ENCODE measurements at places on chromosomes 1 and 21. TPM values are rescaled to one million over a fixed set of nuclear protein-coding genes. Genes with fewer than 3 reads are reported as not detected.

LYPD8 gene
- 700 TPM for total RNA-seq

ASPM gene
- total RNA-seq: 10.9 TPM

TMPRSS2 gene
- total RNA-seq: 283 TPM

TPTE gene
- not detected for total RNA-seq

REN gene
- not detected for total RNA-seq

PRKCZ gene
- 80.2 TPM for total RNA-seq

MAP1LC3C gene
- not detected for total RNA-seq

DNA sequence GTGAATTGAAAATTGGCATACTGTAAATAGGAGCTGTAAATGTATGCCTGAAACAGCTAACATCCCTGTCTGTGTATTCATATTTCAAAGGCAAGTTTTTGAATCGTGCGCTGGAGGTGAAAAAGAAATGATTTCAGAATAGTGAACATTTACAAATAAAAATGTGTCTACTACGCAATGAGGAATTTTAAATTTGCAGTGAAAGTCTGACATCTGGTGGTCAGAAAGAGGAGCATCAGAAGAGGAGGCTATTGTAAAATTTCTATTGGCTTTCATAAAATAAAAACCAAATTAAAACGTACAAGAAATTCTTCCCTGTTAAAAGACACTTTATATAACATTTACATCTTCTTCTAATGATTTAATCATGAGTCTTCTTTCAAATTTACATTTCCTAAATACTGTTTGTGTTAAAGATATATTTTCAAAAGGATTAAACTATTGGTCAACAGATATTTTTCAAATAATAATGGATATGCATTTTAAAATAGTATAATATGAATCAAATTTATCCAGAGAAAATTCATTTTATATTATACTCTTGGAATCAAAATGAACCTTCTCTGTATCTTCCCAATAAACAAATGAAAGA, 113.7 kb upstream of the RRP15 start:
- DNase-seq: no peak

DNA sequence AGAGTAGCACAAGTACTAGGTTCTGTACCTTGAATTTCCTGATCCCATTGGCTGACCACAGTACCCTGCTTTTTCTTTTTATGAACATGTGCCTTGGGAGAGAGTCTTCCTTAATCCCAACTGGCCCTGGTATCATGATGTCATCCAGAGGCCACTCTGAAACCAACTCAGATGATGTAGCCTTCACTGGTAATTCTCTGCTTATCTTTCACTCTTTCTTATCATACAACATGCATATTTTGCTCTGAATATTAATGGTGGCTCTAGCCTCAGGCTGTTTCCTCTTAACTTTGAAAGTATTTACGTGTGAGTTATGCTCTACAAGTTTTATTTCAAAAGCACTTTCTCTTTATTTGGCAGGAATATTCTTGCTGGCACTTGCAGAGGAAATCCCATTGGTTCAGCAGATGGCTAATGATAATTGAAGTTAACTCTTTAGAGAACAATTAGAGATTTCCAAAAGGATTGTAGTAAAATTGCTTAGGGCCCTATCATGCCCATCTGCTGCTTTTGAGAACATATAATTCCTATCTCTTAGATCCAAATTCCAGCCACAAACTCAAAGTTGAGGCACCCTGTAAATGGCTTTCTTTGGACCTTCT, 86.1 kb downstream of the PTGER3 start:
- no peak for DNase-seq

GRCh38 chr1:201264554-201264953, 18.8 kb upstream of the PKP1 start:
- DNase-seq: no peak

- DNase-seq: peak; percentile 47
These were observed 431 bp downstream of the ARPC5 start for GRCh38 chr1:183635099-183635605.

GRCh38 chr1:186175588-186175987, 199.5 kb downstream of the TPR start:
- no peak for DNase-seq

DNA sequence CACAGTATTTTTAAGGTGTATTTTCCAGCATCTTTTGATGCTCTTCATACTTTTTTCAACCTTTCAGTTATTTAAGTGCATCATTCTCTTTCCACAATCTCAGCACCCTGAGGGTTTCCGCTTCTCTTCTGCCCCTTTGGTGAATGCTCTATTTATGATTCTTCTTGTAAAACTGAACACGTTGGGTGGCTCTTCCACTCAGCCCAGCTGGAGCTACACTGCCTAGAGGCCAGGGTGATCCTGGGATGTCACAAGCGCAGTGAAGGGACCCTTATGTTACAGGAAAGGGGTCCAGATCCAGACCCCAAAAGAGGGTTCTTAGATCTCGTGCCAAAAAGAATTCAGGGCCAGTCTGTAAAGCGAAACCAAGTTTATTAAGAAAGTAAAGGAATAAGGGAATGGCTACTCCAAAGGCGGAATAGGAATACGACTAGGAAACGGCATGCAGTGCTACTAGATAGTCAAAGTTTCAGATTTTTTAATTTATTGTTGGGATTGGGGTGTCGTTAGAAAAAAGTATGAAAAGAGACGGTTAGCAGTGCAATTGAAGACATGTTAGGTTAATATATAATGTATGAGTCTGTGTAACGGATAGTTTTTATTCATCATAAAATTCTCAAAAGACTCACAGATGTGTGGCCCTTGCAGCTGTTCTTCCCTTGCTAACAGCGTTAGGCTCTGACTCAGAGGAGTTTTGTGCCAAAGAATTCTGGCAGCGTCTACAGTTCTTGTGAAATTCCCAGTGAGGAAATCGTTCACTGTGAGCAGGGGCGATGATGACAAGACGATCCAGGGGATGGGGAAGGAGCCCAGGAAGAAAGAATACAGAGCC, 14.4 kb upstream of the ERVH48-1 start:
- DNase-seq: no peak

DNA sequence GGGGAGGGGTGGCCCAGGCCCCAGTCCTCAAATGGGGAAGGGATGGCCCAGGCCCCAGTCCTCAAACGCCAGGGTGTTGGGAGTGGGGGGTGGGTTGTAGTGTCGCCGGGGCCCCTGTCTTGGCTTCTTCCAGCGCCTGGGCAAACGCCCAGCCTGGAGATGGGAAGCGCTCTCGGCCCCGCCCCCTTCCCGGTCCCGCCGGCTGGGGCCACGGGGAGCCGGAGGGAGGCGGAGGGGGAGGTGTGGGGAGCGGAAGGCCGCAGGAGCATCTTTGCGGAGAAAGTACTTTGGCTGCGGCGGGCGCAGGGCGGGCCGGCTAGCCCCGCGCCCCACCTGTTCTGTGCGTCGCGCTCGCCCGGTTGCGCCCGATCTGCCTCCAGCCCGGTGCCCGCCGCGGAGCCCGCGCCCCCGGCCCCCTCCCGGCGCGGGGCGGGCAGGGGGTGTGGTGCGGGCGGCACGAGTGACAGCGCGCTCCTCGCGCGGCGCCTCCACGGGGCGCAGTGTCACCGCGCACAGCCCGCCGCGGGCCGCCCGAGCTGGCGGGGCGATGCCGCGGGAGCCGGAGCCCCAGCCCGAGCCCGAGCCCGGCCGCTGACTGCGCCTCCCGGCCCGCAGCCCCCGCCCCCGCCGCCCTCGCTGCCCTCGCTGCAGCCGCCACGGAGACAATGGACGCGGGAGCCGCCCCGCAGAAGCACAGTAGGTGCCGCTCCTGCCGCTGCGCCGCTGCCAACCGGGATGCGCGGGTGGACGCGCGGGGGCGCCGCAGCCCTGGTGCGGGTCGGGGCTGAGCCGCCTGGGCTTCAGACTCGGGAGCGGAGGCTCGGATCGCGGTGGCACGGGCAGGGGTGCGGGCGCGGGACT, 31.1 kb upstream of the PEX10 start:
- DNase-seq: no peak

GRCh38 chr1:158800526-158800925, 19.5 kb upstream of the OR6N2 start:
- DNase-seq: no peak

GRCh38 chr1:209883341-209883971, 54.6 kb upstream of the SYT14 start:
- no peak for DNase-seq

DNA sequence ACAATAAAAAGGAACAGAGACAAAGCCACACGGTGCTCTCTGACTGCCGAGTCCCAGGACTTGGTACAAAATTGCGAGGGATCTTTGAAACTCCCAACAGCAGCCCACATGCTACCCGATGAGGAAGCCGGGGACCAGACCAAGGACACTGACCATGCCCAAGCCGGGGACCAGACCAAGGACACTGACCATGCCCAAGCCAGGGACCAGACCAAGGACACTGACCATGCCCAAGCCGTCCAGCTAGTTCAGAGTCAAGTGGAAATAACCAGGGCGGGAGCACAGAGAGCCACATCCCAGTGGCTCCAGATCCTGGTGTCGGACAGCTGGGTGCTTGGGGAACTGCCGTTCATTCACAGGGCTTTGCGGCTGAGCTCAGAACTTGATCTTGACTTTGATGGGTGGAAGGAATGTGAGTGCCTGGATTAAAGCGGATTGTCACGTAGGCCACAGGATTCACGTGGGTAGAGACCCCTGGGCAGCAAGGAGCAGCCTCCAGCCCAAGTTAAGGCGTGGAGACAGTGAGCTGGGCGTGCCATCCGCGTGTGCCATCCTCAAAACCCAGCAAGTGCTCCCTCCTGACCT, 16.5 kb upstream of the TRAPPC10 start:
- no peak for DNase-seq

DNA sequence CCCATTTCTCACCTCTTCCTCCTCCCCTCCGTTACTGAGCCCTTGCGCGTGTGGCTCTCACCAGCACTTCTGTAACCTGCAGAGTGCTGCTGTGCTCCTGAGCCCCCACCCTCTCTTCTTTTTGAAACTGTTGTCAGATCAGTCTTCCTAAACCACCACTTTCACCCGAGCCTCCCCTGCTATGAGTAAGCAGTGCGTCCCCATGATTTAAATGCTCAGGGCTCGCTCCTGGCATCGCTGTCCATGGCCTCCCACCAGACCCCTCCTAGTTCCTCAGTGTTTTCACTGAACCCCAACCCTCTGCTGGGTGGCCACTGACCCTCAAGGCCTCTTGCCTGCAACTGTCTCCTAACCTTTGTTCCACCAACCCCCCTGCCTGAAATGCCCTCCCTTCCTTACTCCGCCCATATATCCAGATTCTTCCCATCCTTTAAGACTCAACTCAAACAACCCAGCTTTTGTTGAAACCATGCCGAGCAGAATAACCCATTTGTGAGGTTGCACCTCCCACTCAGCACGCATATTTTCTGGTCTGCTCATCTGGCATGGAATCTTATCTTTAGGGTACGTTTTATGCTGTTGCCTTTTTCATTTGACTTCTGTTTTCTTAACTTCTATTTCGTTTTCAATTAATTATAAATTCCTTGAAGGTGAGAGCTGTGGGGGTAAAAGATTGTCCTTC, 64.5 kb upstream of the FAM3B start:
- DNase-seq: no peak

DNA sequence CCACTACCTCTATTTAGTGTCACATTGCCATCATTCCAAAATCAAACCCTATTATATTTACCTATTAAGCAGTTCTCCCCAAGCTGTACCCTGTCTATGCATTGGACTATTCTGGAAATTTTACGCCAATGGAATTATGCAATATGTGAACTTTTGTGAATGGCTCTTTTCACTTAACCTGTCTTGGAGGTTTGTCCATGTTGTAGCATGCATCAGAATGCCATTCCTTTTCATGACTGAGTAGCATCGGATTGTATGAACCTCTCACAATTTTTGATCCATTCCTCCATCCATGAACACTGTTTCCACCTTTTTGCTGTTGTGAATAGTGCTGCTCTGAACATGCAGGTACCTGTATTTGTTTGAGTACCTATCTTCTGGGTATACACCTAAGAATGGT, 33.7 kb downstream of the FAM163A start:
- DNase-seq: no peak

DNA sequence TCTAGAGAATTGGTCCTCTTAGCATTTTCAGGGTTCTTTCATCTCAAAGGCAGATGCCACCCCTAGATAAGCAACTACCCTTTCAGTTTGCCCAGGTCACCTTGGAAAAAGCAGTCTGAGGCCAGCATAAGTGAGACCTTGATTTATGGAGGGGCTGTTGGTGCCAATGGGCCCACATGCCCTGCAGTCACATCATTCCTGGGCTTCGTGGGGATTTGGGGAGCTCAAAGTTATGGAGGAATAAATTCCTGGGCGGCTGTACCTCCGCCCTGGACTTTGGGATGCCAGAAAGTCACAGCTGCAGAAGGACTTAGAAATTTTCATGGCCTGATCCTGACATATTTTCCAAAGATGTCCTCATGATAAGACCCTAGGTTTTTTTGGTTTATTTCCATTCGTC, 2.7 kb upstream of the SDHB start:
- no peak for DNase-seq

GRCh38 chr1:115127539-115127938, 38.2 kb upstream of the TSPAN2 start:
- no peak for DNase-seq

- DNase-seq: no peak
These were observed 79.0 kb upstream of the CAPZB start for GRCh38 chr1:19564366-19564765.

All from mucosa of descending colon (tissue), 3 donors.